GM12878 (cell line): ENCODE measurements at places on chromosomes 13 and 19. TPM values are rescaled to one million over a fixed set of nuclear protein-coding genes. Genes with fewer than 3 reads are reported as not detected.

The CEACAM8 gene
- not detected in 2 replicates for total RNA-seq

The RNF225 gene
- total RNA-seq: 0.27 and 0.28 TPM in 2 replicates

The PSG11 gene
- total RNA-seq: not detected in 2 replicates

The MAP2K2 gene
- 182 and 184 TPM in 2 replicates for total RNA-seq

The EPSTI1 gene
- 31.4 and 43.3 TPM in 2 replicates for total RNA-seq

The ACP5 gene
- total RNA-seq: 43.6 and 46.9 TPM in 2 replicates

The CFAP97D2 gene
- total RNA-seq: not detected in 2 replicates

The CDX2 gene
- 0.15 TPM in 1 of 2 replicates, not detected in the other for total RNA-seq

- no peaks in the 10 kb centered on the region; the same call in 1 of the 2 replicates for H3K27me3 ChIP-seq
- H3K36me3 ChIP-seq: no peaks in the 10 kb centered on the region
- no peak overlapping the region for H3K27ac ChIP-seq
- DNase-seq: no peak
- H3K4me1 ChIP-seq: no peaks in the 10 kb centered on the region
These were observed 69.1 kb upstream of the WASF3 start for GRCh38 chr13:26488236-26489003.

GRCh38 chr13:30504081-30504480 is 38.3 kb upstream of the HMGB1 start:
- no peak overlapping the region for H3K4me3 ChIP-seq
- no peak overlapping the region for H3K27ac ChIP-seq
- H3K36me3 ChIP-seq: no peaks in the 10 kb centered on the region
- H3K4me1 ChIP-seq: 0 out of 2 replicates have a peak, but pooled peaks cover 6% of the 10 kb centered on the region
- no peaks in the 10 kb centered on the region for H3K27me3 ChIP-seq

DNA sequence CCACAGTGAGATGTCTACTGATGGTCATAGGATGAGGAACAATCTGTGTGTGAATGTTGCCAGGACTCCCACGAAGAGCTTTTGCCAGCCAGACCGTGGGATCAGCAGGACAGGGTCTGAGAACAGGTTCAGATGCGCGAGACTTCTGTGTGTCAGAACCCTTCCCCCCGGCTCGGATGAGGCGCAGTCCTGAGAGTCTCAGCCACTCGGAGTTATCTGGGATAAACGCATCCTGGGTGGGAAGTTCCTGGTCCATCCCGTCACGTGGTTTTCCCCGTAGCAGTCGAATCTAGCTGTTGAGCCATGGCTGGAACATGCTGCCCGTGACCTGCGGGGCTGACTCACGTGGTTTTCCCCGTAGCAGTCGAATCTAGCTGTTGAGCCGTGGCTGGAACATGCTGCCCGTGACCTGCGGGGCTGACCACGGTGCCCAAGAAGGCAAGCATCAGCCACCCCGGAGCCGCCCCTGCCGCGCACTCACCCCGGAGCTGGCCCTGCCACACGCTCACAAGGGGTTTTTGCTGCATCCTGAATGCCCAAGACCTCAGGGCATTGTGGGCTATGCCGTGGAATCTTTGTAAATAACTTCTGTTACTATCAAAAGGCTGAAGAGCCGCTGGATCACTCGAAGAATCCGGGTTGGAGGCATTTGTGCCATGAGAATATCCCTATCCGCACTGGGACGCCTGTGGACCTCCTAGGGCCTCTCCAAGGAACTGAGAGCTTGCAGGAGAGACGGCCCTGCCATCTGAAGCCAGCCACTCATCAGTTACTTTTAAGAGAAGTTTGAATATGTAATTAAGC is 130.8 kb upstream of the MCF2L start:
- no peaks in the 10 kb centered on the region for H3K4me1 ChIP-seq
- no peaks in the 10 kb centered on the region for H3K27me3 ChIP-seq
- H3K27ac ChIP-seq: no peak overlapping the region
- H3K4me3 ChIP-seq: no peak overlapping the region
- no peak for DNase-seq

GRCh38 chr13:75437582-75438318 is 44.2 kb downstream of the TBC1D4 start:
- no peaks in the 10 kb centered on the region for H3K4me1 ChIP-seq
- DNase-seq: no peak
- H3K36me3 ChIP-seq: no peaks in the 10 kb centered on the region
- H3K27me3 ChIP-seq: no peaks in the 10 kb centered on the region
- no peak overlapping the region for H3K27ac ChIP-seq

DNA sequence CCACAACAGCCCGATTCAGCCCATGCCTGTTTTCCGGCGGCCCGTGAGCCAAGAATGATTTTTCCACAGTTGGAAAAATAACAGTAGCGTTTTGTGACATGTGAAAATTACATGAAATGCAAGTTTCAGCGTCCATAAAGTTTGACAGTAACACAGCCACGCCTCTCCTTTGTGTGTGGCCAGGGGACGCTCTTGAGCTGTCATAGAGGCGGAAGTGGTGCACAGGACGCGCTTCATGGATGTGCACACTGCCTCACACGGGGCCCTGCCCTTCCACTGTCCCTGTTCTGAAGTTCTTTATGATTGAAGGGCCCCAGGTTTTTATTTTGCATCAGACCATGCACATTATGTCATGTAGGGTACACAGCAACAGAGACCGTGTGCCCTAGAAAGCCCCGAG is 12.4 kb upstream of the ELAVL1 start:
- no peak overlapping the region for H3K4me3 ChIP-seq
- H3K4me1 ChIP-seq: no peaks in the 10 kb centered on the region; the same call in 1 of the 2 replicates
- no peaks in the 10 kb centered on the region for H3K27me3 ChIP-seq
- H3K27ac ChIP-seq: no peak overlapping the region
- no peak for DNase-seq

- H3K27ac ChIP-seq: no peak overlapping the region
- no peaks in the 10 kb centered on the region for H3K27me3 ChIP-seq
- DNase-seq: no peak
- H3K4me3 ChIP-seq: no peak overlapping the region
- no peaks in the 10 kb centered on the region for H3K4me1 ChIP-seq
These were observed 19.6 kb upstream of the NCCRP1 start for GRCh38 chr19:39177110-39177699.

DNA sequence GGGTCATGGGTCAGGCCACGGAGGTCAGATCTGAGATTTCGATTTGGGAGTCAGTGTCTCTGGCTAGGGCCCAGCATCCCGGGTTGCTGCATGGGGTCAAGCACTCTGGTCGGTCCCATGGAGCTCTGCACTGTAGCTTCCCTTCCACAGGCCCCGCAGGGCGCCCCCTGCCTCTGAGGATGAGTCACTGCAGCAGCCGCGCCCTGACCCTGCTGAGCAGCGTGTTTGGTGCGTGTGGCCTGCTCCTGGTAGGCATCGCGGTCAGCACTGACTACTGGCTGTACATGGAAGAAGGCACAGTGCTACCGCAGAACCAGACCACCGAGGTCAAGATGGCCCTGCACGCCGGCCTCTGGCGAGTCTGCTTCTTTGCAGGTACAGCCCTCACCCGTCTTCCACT is 3.6 kb downstream of the CACNG7 start:
- no peak overlapping the region for H3K27ac ChIP-seq
- no peaks in the 10 kb centered on the region for H3K4me1 ChIP-seq
- no peak overlapping the region for H3K4me3 ChIP-seq
- no peaks in the 10 kb centered on the region for H3K27me3 ChIP-seq
- no peak for DNase-seq

- H3K27ac ChIP-seq: no peak overlapping the region
- no peaks in the 10 kb centered on the region for H3K27me3 ChIP-seq
- H3K4me1 ChIP-seq: no peaks in the 10 kb centered on the region
- no peak for DNase-seq
- H3K4me3 ChIP-seq: no peak overlapping the region
These were observed 451.2 kb downstream of the DCT start for GRCh38 chr13:94028234-94028633.

DNA sequence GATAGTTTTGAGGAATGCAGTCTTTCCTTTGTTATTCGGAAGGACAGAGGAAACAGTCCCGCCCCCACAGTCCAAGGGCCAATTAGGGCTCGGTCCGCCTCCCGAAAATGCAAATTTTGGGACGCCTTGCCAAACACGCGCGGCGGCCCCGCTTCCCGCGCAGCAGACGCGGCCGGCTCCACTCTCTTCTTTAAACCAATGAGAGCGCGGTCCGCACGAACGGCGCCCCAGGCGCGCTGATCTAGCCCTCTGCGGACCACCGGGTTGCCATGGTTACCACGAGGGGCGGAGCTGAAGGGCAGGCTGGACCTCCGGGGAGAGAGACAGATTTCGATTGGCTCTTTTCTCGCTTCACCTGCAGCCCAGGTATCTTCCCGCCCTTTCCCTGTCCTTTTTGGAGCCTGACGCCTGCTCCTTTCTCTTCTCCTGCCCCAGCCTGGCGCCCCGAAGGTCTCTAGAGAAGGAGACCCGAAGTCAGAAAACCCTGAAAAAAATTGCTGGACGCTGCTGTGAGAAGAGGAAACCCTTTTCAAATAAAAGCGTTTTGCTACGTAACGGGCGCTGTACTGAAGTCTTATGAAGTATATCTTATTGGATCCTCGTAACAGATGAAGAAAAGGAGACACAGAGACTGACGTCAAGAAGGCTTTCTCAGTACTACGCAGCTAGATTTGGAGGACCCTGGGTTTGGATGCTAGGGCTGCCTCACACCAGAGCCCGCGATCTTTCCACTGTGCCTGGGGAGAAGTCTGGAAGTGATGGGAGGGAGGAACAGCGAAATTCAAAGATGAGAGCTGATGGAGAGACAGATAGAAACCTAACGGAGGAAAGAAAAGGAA is 2.0 kb downstream of the PTH2 start:
- peaks cover 4% of the 10 kb centered on the region; the same call in 1 of the 2 replicates for H3K4me1 ChIP-seq
- peaks cover 40% of the 10 kb centered on the region for H3K27me3 ChIP-seq
- H3K4me3 ChIP-seq: no peak overlapping the region
- no peaks in the 10 kb centered on the region for H3K36me3 ChIP-seq
- no peak overlapping the region for H3K27ac ChIP-seq

DNA sequence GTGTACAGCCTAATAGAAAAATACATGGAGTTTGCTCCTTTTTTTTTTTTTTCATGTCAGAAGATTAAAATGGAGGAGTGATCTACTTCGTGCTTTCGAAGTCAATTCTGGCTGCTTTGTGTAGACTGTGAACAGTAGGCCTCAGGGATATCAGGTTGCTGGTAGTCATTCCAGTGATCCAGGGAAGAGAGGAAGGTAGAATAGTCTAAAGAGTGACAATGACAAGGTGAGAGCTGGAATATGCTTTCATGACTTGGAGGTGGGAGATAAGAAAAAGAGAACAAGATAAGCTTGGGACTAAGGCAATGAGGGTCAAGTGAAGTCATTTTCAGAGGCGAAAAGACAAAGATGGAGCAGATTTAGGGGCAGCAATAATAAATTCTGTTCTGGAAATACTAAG is 111.3 kb upstream of the MIR17HG start:
- no peak overlapping the region for H3K27ac ChIP-seq
- DNase-seq: no peak
- no peak overlapping the region for H3K4me3 ChIP-seq
- no peaks in the 10 kb centered on the region for H3K4me1 ChIP-seq
- H3K27me3 ChIP-seq: no peaks in the 10 kb centered on the region

GRCh38 chr13:32142956-32143375 is 111.4 kb downstream of the FRY start:
- no peak overlapping the region for H3K27ac ChIP-seq
- H3K27me3 ChIP-seq: no peaks in the 10 kb centered on the region
- no peaks in the 10 kb centered on the region for H3K36me3 ChIP-seq
- H3K4me1 ChIP-seq: no peaks in the 10 kb centered on the region

GRCh38 chr13:64688893-64689677 is 2541.1 kb downstream of the PCDH9 start:
- no peaks in the 10 kb centered on the region for H3K27me3 ChIP-seq
- H3K4me3 ChIP-seq: no peak overlapping the region
- H3K4me1 ChIP-seq: no peaks in the 10 kb centered on the region
- H3K27ac ChIP-seq: no peak overlapping the region
- DNase-seq: no peak

GRCh38 chr13:56923626-56924140 is 217.0 kb upstream of the PRR20A start:
- no peaks in the 10 kb centered on the region for H3K27me3 ChIP-seq
- no peak for DNase-seq
- no peaks in the 10 kb centered on the region for H3K36me3 ChIP-seq
- H3K4me3 ChIP-seq: no peak overlapping the region
- H3K27ac ChIP-seq: no peak overlapping the region
- H3K4me1 ChIP-seq: no peaks in the 10 kb centered on the region

DNA sequence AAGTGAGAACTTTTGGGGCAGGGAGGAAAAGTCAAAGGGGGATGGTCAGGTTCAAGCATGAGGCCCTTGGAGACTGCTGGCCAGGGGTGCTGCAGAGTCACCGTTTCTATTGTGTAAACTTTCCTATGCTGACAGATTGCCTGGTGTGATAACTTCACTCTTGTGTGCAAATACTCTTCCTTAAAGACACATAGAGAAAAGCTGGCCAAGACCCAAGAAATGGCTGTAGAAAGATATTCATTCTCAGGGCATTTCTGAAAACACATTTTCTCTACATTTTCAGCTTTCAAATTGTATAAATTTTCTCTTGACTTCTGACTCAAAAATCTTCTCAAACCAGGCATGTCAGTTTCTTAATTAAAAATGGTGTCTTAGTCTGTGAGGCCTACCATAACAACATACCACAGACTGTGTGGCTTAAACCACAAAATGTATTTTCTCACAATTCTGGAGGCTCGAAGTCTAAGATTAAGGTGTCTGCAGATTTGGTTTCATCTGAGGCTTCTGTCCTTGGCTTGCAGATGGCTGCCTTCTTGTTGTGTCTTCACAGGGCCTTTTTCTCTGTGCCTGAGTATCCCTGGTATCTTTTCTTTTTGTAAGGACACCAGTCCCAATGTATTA is 304.5 kb downstream of the KCNRG start:
- no peaks in the 10 kb centered on the region for H3K36me3 ChIP-seq
- H3K4me3 ChIP-seq: no peak overlapping the region
- no peak overlapping the region for H3K27ac ChIP-seq
- peaks cover 2% of the 10 kb centered on the region; the same call in 1 of the 2 replicates for H3K27me3 ChIP-seq
- DNase-seq: no peak
- no peaks in the 10 kb centered on the region for H3K4me1 ChIP-seq

DNA sequence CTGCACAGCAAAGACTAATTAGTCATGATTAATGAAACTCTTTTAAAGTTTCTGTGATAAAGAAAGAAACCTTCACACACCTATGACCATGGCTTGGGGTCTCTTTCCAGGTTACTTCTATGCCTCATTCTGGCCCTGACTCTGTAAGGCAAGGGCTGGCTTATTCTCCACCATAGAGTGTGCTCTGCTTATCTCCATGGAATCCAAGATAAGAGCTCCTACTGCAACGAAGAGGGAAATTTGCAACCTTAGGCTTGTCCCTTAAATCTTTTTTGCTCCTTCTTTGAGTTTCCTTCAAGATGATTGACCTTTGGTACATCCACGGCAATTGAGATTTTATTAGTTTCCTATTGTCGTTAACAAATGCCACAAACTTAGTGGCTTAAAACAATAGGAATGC is 239.9 kb downstream of the SPRY2 start:
- no peak for DNase-seq
- no peaks in the 10 kb centered on the region for H3K36me3 ChIP-seq
- no peaks in the 10 kb centered on the region for H3K4me1 ChIP-seq
- no peak overlapping the region for H3K4me3 ChIP-seq
- H3K27me3 ChIP-seq: no peaks in the 10 kb centered on the region
